Cortex of kidney (tissue), 1 donor: ENCODE measurements at places on chromosomes 6 and 20.

DNA sequence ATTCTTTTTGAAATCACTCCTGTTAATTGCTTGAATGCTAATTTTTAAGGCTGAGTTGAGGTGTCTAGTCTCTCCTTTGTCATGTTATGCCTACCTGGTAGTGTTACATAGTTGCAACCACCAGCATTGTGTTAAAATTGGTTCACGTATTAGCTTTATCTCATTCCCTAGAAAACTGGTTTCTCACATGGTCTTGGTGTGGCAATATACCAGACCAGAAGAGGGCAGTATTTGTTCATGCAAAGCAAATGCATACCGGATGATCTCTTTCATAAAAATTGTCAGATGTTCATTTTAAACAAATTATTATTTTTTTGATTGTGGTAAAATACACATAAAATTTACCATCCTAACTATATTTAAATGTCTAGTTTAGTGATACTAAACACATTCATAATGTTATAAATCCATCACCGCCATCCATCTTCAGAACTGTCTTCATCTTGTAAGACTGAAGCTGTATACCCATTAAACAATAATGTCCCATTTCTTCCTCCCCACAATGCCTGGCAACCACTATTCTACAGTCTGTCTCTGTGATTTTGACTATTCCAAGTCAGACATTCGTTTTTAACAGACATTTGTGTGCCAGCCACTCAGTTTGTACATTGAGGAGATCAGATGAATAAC lies 92.8 kb downstream of the ATRN start:
- DNase-seq, result no peak

- no peak for DNase-seq
Measured at GRCh38 chr6:35691027-35691824, 2.5 kb upstream of the FKBP5 start.

DNA sequence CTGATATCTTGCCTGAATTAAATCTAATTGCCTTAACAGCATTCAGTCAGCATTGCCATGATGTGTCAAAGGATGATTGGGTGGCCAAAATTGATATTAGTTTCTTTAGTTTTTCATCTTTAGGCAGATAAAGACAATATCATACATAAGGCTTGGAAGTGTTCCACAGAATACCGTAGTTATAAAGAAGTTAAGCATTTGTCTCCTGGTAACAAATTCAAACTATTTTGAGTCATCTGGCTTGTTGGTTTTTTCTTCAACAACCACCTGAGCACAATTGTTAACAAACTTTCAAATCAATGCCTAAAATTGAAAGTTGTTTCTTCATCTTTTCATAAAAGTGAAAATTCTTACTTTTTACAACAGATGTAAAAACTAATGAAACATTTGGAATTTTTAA lies 47.5 kb upstream of the ADGRF5 start:
- no peak for DNase-seq

- no peak for DNase-seq
Measured at GRCh38 chr6:15927531-15928225, 201.2 kb upstream of the MYLIP start.

DNA sequence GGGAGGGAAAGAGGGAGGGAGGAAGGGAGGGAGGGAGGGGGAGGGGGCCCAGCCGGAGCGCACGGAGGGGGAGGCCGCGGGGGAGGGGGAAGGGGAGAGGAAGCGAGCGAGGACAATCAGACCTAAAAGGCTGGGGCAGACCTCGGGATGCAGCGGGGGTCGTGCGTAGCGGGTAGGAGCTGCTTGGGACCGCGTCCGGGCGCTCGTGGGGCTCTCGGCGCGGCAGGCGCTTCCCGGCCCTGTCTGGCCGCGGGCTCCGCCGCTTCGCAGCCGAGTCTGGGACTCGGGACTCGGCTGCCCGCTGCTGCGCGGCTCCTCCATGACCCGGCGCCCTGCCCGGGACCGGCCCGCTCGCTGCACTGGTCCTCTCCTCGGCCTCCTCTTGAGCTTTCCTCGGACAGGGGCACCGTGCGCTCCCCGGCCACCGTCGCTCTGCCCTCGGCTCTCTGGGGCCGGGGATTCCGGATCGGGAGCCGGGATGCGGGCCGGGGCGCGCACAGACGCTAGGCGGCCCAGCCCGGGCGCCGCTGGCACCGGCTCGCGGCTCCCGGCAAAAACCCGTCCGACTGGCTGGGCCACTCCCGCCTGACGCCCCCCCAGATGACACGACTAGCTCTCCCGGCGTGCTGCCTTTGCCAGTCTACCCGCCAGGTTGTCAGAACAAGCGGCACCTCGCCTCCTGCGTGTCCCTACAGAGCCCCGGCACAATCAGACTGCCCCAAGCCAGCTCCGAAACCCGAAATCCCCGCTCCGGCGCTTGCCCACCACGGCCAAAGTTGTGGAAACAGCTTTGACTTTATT lies 2.2 kb downstream of the TFAP2A start:
- DNase-seq, result no peak

DNA sequence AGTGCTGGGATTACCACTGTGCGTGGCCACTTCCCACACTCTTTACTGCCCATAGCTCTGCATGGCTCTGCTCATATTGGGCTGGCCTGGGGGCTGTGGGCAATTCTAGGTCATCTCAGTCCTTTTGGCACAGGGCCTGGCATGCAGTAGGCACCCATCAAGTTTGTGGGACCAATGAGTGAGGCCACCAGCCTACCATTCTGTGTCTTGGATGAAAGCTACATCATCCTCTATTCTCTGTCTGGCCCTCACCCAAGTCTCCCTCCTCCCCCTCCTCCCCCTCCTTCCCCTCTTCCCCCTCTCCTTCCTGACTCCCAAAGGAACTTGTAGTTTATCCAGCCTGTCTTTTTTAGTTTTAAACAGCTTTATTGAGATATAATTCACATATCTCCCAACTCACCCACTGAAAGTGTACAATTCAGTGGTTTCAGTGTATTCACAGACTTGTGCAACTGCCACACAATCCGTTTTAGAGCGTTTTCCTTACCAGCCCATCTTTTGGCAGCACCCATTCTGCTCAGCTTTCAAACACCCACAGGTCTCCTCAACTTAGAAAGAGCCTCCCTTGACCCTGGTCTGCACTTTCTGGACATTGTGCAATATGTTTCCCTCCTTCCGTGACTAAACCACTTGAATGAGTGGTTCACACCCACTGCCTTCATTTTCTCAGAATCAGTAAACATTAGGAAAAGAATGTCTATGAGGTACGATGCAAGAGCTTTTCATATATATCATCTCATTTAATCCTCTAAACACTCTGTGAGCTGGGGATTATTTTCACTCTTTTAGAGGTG lies 21.5 kb upstream of the MRPS18A start:
- DNase-seq, result no peak

DNA sequence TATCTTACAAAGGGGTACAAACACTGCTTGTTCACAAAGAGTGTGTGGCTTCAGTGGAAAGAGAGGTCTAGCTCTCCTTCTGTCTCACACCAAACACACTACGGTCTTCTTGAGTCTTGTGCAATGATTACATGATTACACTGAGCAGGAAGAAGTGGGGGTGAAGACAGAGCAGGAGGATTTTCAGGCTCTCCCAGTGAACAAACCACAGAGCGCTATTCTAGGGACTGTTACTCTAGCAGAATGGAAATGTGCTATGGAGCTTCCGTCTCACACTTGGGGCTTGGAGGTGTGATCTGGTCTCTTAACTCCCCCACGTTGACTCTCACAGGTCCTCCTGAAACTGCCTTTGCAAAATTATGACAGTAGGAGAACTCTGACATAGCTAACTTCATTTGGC lies 203.4 kb downstream of the MYLK4 start:
- no peak for DNase-seq

DNA sequence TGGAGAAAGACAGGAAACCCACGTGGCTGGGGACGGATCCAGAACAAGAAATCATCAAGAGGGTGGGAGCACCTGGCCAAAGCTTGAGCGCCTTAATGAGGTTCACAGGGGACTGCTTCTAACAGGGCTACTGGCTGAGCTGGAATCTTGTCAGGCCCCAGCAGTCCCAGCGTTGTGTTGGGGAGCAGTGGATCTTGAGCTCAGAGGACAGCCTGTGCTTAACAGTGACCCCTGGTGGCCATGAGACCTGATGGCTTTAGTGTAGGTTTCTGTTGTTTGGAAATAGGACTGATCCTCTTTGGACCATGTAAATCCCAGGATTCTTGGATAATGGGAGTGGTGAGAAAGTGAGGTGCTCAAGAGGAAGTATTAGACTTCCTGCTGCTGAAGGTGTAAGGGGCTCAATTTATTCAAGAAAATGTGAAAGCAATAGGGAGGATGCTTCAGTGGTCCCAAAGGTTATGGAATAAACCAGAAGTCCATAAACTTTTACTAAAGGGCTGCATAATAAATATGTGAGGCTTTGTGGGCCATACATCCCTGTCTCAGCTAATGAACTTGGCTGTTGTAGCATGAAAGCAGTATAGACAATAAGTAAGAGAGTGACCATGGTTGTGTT lies 216.2 kb downstream of the NFATC2 start:
- no peak for DNase-seq

GRCh38 chr6:20146291-20146690 lies 66.0 kb downstream of the MBOAT1 start:
- DNase-seq, result no peak

GRCh38 chr6:26157251-26158075 lies 70.2 kb downstream of the HFE start:
- no peak for DNase-seq

GRCh38 chr20:60365064-60365666 lies 406.9 kb downstream of the CDH26 start:
- no peak for DNase-seq

GRCh38 chr6:6723921-6724538 lies 135.5 kb downstream of the LY86 start:
- DNase-seq, result no peak

DNA sequence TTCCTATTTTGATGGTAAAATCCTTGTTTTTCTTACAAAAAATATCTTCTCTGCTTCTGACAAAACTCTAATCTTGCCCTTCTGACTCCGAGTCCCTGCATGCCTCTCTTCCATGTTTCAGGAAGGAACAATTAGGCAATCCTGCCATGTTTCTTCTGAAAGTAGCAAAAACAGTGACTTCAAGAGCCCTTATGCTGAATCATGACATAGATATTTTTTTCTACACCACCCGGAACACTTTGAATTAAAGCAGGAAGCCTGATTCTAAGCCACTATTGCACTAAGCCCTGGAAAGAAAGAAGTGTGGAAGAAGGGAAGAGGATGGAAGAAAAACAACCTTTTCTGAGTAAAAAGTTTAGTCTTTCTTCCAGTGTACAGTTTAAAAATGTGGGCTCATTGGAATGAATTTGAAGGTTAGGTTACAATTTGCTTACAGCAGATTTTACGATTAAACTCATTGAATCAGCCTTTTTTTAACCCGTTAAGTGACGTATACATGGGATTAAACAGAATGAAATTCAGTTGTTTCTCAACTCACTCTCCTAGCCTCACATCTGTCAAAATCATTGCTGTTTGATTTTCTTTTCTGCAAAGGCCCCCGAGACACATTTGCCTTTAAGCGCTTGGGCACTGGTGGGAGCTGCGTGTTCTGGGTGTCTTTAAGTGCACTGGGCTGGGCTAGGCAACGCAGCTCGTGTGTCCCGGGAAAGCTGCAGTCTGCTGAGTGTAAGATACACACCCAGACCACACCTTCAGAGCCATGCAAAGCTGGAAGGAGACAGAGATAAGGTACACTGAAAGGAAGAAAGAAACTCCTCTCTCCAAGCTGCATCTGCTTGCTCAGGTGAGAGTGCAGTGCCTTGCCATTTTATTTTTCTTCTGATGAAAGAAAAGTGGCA lies 159.4 kb upstream of the CITED2 start:
- no peak for DNase-seq

- no peak for DNase-seq
Measured at GRCh38 chr6:3731700-3732099, 19.8 kb downstream of the PXDC1 start.

DNA sequence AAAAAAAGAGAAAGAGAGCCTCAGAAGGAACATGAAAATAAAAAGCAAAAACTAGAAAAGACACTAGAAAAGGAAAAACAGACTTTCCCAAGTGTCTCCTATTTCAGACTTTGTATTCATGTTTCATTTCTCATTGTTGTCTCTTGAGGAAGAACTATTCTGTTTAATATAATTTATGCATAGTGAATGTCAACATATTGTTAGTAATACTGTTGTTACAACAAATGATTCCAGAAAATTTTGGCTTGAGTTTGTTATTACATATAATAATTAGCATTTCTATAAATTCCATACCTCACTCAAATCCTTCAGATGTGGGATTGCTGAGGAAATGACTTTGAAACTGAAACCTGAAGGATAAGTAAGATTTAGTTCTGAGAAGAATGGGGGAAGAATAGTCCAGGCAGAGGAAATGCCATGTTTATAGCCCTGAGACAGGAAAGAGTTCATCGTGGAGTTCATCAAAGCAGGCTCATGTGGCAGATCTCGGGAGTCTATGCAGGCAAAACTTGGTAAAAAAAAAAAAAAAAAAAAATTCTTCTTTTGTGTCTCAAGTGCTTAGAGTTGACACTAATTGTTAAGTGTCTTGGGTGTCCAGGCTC lies 53.1 kb upstream of the EIF2S2 start:
- DNase-seq, result no peak

DNA sequence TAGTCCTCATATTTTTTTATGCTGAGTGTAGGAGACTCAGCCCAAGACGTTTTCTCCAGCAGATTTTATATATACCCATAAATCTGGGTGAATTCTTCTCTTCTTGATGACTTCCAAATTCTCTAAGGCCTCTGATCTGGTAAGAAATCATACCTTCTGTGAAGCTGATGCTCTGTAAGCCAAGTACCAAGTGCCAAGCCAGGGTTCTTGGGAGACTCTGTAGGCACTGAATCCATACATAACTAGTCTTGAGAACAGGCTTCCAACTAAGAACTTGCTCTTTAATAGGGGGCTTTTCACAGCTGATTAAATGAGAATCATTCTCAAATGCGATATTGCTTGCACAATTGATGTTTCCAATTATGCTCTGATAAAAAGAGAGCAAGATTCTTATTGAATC lies 87.6 kb downstream of the PRKN start:
- no peak for DNase-seq

DNA sequence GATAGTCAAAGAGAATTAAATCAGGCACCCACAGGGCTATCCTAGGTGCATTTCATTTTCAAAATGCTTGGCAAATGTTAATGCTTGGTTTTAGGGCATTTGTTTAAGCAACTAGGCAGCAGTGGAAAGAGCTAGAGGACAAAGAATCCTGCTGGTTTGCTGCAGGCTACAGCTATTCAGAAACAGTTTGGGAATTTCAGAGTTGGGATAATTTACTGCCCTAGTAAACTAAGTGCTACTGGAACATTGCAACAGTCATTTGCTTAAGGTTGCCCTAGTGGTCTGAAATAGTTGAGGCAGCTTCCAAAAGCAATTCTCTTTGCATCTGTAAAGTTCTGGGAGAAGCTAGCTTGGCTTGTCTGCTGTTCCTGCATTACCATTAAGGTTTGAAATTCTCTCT lies 312.7 kb downstream of the LAMA2 start:
- no peak for DNase-seq

DNA sequence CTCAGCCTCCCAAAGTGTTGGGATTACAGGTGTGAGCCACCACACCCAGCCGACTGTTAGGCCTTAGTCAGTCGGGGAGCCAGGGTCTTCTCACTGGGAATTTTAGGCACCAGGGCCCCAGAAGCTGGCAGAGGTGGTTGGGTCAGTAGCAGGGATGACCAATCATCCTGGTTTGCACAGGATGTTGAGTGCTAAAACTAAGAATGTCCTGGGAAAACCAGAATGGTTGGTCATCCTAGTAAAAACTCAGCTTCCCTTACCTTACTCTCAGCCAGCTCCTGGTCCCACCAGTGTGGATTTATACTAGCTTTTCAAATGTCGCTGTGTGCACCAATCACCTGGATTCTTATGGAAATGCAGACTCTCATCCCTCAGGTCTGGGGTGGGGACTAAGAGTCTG lies 31.8 kb downstream of the KCNG1 start:
- DNase-seq, result no peak

GRCh38 chr6:39343396-39343870 lies 20.9 kb upstream of the KCNK16 start:
- no peak for DNase-seq

- DNase-seq, result no peak
Measured at GRCh38 chr20:43842126-43843020, 72.3 kb upstream of the TOX2 start.
